Amniotic stem cell (primary cell): ENCODE measurements at places on chromosomes 4 and X.

DNA sequence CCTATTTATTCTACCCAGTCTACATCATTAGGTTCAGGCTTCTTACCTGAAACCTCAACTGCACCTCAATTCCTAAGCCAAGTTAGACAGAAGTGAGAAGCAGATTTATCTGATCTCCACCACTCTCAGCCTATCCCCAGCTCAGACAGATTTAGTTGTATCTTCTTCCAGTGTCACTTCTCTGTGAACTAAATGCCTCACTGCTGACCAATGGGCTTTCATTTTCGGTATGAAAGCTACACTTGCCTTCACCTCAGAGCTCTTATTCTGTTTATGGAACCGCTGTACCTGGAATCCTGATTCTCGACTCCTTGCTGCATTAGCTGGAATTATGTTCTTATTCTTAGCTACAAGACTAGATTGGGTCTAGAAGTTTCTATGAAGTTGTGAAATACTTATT lies 833.2 kb downstream of the CCSER1 start:
- no peak for DNase-seq

DNA sequence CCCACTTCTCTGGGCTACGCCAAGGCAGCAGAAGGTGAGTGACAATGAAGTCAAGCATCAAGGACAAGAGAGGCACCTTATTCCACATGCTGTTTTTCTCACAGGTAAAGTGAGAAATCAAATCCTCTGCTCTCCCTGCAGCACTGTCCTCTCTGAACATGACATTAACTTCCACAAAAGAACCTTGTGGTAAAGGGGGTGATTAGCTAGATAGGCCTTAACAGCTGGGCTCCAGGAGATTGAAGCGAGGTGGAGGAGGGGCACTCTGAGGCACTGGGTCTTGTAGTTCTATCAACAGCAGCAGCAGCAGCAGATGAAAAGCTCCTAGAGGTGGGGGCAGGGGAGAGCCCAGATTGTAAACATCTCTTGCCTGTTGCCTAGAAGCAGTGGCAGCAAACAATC lies 96.8 kb upstream of the CXXC4 start:
- no peak for DNase-seq

GRCh38 chr4:140426610-140427105 lies 790 bp downstream of the CLGN start:
- no peak for DNase-seq

- no peak for DNase-seq
Observed at GRCh38 chrX:50456712-50457484, 13.7 kb downstream of the DGKK start.

DNA sequence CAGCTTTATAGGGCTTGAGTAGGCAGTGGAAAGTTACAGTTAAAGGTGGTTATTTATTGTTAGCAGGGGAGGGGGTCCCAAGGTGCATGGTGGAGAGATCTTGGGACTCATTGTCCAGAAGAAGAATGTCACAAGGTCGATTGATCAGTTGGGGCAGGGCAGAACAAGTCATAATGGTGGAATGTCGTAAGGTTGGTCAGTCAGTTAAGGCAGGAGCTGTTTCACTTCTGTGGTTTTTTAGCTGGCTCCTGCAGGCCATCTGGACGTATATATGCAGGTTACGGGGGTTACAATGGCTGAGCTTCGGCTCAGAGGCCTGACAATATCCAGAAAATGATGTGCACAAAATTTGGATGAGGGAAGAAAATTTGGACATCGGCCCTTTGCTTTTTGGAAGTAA lies 7.1 kb downstream of the OFD1 start:
- DNase-seq: no peak

GRCh38 chr4:87853891-87854290 lies 21.1 kb downstream of the MEPE start:
- no peak for DNase-seq

GRCh38 chrX:50003467-50003866 lies 81.1 kb downstream of the CLCN5 start:
- no peak for DNase-seq

GRCh38 chr4:103918214-103918613 lies 198.4 kb upstream of the TACR3 start:
- no peak for DNase-seq

GRCh38 chr4:25103418-25103817 lies 56.8 kb downstream of the SEPSECS start:
- DNase-seq: no peak

GRCh38 chrX:1401611-1402430 lies 9.9 kb upstream of the SLC25A6 start:
- no peak for DNase-seq

DNA sequence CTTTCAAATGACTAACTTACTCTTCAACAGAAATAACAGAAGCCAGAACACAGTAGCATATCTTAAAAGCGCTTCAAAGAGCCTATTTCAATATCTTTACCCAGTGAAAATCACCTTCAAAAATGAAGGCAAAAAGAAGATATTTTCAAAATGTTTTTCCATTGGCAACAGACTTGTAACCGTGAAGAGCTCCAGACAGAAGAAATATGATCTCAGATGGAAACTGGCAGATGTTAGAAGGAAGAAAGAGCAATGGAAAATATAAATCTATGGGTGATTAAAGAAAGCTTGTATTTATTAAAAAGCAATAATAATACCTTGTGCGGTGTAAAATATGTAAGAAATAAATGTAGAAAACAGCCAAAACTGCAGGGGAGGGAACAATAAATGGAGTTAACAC lies 35.7 kb downstream of the PRKG2 start:
- no peak for DNase-seq

DNA sequence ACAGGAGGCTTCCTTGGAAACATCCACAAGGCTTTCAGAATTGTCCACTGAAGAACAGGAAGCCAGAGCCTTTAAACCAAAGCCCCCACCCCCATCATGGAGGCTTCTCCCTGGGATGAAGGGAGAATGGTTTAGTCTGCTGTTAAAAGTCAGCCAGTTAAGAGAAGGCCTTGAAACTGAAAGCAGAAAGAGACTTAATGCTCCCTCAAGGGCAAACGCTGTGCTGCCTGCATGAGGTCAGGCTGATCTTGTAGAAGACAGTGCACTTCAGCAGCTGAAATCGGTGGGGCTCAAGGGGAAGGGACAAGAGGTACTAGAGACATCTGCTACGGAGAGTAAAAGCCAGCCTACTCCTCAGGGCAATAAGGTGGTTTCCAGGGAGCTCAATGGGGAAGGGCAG lies 69.0 kb downstream of the HPRT1 start:
- DNase-seq: no peak

DNA sequence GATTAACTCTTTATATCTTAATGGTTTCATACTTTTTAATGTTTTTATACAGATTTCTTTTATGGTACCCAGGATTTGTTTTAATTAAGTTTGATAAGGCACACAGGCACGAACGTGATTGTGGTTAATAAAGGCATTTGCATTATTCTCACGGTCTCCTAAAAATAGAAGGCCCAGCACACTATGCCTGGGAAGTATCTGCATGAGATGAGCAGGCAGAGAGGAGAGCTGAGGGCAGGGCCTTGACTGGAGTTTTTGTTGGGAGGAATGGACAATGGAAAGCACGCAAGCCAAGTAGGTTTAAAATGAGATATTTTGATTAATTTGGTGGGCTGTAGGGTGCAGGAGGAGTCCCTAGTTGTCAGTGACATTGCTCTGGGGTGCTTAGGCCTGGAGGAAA lies 1714.3 kb upstream of the PCDH7 start:
- DNase-seq: no peak

GRCh38 chr4:166123546-166123945 lies 250.5 kb downstream of the TLL1 start:
- no peak for DNase-seq

- no peak for DNase-seq
Observed at GRCh38 chr4:173218411-173219125, 50.0 kb downstream of the GALNT7 start.

- no peak for DNase-seq
Observed at GRCh38 chr4:126202226-126202625, 887.5 kb downstream of the FAT4 start.

DNA sequence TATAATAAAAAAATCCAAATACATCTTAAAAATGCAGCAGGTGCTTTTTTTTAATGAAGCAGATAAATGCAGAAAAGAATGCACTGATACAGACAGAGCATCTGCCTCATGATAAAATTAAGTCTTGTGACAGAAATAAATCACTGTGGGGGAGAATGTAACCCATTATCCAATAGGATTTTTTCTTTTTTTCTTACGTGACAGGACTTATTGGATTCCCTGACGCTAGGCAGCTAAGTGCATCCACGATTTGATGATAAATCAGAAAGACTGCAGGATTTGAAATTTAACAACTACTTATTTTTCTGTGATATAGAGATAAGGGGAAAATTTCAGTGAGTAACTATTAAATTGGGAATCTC lies 110.6 kb upstream of the PPARGC1A start:
- no peak for DNase-seq

DNA sequence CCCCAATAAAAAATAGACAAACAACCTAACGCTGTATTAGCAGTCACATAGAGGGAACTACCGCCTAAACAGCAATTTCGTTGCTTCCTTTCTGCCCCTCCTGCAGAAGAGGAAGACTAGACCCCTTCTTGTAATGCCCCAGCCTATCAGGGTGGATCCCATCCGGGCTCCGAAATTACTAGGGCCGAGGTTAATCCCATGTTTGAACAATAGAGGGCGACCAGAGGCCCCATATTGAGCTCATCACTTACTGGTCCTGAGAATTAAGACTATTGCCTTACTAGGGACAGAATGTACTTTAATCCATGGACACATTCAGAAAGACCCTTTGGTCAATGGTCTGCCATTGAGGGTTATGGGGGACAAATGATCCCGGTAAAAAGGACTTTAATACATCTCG lies 11.8 kb upstream of the ZNF630 start:
- DNase-seq: no peak

GRCh38 chr4:189136462-189136861 lies 804.2 kb upstream of the FRG1 start:
- no peak for DNase-seq

DNA sequence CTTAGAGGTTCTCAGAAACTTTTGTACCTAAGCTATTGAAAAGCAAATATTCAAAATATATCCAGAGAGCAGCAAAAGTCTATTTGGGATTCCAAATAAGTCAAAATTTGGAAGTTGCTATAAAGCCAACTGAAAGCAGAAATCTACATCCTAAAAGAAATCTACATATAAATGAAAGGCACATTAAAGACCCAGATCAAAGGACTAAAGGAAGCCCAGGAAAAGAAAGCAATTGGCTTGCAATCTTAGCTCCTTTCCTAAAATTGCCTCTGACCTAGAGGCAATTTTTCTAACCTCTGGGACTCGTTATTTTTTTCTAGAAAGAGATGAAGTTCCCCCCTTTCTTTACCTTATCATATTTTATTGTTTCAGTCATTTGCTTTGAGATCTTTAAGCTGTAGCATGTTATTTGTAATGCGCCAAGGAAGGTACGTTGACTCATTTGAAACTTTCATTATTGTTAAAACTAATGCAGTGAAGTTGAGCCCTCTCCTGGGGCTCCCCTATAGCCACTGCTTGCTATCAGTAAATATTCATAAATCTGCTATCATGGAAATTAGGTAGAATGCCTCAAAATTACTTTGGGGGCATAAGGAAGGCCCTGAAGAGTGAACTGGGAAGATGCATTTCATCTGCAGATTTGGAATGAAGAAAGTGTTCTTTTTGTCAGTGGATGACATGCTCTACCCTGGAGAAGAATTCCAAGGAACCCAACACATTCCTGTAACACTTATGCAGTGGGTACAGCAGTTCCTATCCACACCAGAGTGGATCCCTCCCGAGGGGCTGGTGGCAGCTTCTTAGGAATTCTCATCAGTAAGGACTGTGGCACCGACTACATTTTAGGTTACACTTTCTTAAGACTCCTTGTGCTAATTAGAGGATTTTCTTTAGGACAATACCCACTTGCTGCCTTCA lies 177.8 kb upstream of the IGFBP7 start:
- no peak for DNase-seq

- no peak for DNase-seq
Observed at GRCh38 chr4:189096717-189097116, 844.0 kb upstream of the FRG1 start.

- no peak for DNase-seq
Observed at GRCh38 chr4:8739317-8739716, 132.3 kb downstream of the HMX1 start.

DNA sequence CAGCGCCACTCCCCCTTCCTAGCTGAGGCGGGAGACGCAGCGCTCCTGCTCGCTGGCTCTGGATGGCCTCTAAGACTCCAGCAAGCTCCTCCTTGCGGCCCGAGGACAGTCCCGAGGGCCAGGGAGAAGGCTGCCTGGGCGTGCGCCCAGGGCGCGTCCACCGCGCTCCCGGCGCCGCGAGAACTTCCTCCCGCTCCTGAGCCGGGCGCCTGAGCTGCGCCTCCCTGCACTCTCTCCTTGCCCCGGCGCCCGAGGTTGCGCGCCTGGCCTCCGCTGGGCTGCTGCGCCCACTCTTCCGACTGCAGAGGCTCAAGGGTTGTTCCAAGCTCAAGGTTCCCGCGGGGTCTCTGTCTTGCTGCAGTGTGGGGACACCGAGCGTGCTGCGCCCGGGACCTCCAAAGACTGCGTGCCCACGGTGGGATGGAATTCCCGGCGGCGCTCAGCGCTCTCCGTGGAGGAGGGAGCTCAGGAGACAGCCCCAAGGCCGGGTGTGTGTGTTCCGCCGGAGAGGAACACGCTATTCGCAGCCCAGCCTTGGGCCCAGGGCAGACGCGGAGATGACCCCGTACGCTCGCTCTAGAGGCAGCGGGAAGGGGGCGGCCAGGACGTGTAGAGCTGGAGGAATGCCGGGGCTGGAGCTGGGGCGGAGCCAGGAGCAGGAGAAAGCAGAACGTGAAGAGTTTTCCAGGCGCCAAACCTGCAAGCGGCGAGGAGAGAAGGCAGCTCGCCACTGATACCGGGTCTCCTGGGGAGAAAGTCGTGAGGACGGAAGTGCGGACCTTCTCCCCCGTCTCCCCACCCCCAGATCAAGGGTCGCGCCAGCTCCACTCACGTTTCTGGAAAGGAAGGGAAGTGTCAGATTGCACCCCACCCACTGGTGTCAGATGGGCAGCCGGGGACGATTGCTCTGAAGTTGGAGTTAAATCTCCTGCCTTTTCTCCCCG lies at the start of gene ARHGAP6:
ARHGAP6 (minus strand) TSS at position 753 of the 944 bp plus-strand sequence. CDS start 1,092 bp downstream, outside the sequence.
- no peak for DNase-seq

- no peak for DNase-seq
Observed at GRCh38 chrX:129932821-129933321, 26.9 kb downstream of the UTP14A start.

- DNase-seq: no peak
Observed at GRCh38 chr4:20538905-20539304, 161.4 kb upstream of the PACRGL start.

DNA sequence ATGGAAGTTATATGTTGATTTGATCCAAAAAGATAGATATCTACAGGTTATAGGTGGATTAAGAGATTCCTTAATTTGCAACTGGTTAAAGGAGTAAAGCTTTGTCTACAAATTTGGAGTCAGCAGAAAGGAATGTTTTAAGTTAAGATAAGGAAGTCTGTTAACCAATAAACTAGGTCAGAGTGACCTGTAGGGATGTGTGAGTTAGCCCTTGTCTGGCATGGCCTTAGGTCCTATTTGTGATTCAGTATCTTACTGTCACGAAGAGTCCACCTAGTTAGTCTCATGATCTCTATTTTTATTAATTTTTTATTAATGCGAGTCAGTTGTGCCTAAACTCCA lies 230.8 kb downstream of the INPP4B start:
- DNase-seq: peak; percentile 37
